ENCODE measurements at places on chromosomes 4 and X.

DNA sequence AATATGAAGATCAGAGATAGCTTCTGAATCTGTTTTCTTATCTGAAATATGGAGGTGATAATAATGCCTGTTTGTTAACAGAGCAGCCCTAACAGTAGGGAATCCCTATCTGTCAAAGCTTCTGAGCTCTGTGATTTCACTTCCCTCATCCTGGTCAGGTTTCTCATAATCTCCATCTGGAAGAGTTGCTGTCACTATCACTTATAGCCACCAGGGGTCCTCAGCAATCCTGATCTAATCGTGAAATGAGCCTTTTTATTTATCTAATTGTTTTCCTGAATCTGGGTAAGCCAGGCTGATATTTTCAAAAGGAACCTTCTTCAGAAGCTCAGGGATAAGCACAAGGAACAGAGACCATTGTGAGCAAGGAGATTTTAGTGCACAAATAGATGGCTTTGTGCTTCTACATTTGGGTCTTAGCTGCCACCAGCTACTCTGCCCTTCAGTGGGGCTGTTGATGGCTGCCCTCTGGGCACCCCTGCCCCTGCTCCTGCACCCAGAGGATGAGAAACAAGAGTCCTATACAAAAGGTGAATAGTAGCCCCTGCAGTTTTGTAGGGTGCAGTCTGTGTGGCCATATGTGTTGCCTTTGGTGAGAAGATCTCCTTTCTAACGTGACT, 196.4 kb upstream of the RADX start:
- DNase-seq = peak; percentile 62

GRCh38 chr4:1933700-1934099, 62.5 kb downstream of the NSD2 start:
- DNase-seq = no peak

DNA sequence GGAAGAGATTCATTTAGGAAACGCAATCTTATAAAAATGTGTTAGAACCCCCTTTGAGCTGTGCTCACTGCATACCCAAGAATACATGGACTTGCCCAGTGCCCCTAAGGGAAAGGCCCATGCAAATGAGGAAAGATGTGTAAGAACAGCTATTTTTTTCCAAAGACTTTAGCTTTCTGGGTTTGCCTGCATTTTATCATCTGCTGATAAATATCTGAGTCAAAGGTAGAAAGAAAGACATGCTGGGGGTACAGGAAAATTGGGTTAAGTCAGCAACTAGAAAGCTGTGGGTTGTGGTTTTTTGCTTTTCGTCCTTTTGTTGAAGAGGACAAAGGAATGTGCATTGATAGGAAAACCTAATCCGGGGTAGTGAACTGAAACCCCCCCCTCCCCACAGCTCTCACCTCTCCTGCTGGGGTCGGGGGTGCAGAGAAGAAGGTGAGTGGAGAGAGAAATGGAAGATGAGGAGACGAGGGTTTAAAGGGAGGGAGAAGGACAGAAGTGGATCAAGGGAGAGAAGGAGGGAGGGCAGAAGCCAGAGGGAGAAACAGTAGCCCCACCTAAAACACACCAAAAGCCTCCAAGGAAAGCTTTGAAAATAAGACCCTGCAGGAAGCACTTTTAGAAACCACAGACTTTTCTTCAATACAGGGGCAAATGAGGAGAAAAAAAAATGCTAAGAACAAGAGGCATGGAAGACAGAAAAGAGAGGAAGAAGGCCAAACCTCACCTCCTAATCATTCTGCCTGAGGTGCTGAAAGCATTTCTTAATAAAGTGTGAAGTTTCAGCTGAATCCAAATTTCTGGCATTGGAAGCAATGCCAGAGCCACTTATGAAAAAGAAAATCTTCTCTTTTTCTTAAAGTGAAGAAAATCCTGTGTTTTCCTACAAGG, 49.3 kb downstream of the KDR start:
- DNase-seq = no peak

GRCh38 chrX:12997906-12998687, 23.2 kb downstream of the TMSB4X start:
- DNase-seq = no peak

- no peak for DNase-seq
These were observed 210.7 kb downstream of the PRR32 start for GRCh38 chrX:127030016-127030748.

DNA sequence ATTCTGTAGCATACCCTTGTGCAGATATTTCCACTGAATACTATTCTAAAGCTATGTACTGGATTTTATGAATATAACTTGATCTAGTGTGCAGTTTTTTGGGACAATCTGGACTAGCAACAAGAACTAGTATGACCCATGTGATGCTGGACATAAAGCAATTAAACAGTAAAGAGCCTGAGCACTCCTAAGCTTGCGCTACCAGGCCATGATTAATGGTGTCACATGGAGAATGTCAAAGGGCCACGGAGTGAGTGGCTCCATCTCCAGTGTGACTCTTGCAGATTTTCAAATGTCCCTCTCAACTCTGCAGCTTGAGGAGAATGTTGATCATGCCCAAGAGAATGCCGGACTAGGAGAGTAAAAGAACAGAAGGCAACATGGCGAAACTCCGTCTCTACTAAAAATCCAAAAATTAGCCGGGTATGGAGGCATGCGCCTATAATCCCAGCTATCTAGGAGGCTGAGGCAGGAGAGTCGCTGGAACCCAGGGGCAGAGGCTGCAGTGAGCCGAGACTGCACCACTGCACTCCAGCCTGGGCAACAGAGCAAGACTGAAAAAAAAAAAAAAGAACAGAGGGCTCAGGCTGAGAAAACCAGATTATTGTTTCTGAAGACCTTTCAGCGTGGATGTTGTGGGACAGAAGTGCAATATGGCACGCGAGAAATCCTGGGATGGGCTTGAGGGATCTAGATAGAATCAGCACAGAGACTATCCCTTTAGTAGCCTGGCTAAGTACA, 45.0 kb downstream of the TIGD2 start:
- no peak for DNase-seq

GRCh38 chr4:111013846-111014245, 391.0 kb upstream of the PITX2 start:
- no peak for DNase-seq

DNA sequence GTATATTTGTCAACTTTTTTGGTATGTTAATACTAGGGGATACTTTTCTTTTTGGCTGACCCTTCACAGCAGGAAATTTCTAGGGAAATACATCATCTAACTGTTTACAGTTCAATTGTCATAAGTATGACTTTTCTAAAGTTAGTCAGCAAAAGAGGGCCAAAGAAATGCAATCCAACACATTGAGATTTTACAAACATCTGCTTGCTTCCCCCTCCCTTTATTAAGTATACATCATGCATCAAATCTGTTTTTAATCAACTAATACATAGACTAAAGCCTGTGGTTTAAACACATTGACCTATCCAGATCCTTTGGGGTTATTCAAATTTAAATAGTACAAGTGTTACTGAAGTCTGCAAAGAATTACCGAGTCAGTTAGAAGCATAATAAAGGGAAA, 93.9 kb downstream of the MID1 start:
- no peak for DNase-seq

- no peak for DNase-seq
These were observed 106.3 kb downstream of the USP46 start for GRCh38 chr4:52552778-52553177.

- no peak for DNase-seq
These were observed 132.9 kb upstream of the BCOR start for GRCh38 chrX:40230646-40231045.

- no peak for DNase-seq
These were observed 108.4 kb upstream of the BMP2K start for GRCh38 chr4:78667764-78668163.

- no peak for DNase-seq
These were observed 121.6 kb upstream of the FAT1 start for GRCh38 chr4:186845137-186845842.

DNA sequence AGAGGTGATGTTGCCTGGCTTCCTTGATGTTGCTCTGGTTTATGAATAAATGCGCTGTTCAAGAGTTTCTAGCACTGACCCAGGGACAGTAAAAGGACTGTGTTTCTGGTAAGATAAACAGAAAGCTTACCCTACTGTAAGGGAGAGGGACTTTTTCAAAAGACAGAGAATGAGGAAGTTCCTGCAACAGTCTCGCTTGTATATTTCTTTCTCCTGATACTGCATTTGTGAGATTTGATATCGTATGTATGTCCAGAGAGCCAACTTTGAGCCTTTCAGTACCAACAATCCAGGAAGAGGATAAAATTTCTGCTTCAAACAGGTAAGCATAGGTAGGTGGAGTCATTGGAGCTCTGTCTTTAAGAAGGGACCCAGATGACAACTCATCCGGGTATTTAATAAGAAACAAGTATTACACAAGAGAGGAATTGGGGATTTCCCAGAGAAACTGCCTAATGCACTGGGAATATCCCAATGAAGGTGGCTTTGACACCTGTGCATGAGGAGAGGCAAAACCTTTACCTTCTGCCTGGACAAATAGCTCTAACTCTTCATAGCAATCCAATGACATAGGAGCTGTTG, 773 bp downstream of the DAPP1 start:
- DNase-seq = no peak

DNA sequence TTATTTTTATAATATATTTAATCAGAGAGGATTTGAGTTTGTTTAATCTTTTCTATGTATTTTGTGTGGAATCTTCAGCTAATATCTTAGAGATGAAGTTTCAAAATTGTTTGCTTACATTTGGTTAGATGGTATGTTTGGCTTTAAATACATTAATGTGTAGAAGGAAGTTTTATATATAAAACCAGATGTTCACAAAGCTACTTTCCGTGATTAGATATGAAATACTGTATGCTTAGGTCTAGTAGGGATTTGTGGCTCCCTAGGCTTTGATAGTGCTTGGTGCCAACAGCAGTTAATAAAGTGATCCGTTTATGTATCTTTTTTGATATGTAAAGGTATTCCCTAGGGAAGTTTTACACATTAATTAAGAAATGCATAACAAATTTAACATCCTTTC, 223.0 kb downstream of the ARHGAP10 start:
- no peak for DNase-seq

DNA sequence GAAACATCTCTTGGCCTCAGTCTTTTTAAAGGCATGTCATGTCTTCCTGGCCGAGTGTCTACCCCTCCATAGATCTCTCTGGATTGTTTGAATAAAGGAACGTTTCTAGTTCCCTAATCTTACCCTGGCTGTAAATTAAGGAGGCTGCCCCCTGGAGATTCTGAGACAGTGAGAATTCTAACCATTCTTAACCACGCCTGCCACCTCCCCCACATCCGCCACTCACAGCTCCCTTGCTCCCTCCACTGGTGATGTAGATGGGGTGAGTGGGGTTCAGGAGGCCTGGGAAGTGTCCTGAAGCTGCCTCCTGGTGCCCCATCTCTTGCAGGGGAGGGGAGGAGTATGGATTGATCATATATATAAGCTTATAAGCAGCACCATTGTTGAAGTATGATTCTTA, 48.0 kb upstream of the TRIM2 start:
- no peak for DNase-seq

- DNase-seq = no peak
These were observed 306.3 kb downstream of the ANK2 start for GRCh38 chr4:113355550-113356371.

DNA sequence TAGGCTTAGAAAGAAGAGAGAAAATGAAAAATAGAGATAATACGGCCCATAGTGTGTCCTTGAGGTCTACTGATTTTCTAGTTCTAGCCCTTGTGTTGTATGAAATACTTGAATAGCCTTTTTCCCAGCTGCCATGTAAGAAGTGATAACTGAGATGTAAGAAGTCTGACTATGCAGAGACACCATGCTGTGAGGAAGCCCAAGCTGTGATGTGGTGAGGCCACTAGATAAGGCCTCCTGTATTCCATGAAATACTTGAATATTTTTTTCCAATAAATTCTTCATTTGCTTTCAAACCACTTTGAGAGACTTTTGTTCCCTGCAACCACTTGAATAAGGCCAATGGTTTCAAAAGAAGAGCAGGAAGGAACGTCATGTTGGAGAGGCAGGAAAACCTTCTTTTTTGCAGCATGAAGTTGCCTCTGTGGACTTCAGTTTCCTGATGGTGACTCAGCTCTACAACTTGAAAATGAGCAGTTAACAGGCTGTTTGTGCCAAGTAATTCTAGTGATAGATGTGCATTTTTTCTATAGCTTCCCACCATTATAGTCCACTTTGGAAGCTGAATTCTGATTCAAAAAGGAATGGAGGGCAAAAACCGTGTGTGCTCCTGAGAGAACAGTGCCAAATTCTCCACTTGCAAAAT, 25.5 kb upstream of the FAM9C start:
- no peak for DNase-seq

DNA sequence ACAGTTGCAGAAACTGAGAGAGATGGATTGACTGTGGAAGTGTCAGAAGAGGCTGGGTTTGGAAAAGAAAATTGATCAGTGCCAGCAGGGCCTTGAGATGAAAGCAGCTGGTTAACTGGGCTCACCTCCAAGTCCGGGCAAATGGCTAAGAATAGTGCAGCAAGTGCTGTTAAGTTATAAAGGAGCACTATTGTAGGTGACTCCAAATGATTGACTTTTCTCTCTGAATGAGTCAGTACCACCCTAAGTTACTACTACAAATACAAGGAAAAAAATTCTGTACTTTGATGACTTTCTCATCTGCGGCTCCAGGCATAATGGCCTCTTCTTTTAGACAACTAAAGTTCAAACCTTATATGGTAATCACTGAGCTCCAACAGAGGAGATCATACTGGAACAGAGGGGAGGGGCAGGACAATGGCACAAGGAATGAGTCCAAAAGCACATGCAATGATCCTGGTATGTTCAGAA, 733.4 kb upstream of the INTU start:
- no peak for DNase-seq

GRCh38 chr4:108884596-108884995, 121.7 kb upstream of the ETNPPL start:
- DNase-seq = no peak

DNA sequence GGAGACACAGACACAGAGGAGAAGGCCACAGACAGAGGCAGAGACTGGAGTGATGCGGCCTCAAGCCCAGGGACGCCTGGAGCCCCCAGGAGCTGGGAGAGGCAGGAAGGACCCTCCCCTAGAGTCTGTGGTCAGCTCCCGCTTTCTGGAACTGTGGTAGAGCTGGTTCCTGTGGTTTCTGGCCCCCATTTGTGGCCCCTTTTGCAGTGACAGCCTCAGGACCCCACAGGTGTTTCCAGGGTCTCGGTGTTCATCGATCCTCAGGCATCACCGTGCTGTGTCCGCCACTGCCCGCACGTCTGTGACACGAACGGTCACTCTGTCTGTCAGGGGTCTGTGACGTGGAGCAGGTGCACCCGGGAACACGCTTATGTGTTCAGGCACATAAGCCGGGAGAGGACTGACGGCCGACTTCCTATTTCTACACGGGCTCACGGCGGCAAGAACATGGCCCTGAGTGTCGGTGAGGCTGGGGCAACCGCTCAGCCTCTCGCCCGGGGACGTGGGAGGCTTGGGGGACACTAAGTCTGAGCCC, 7.9 kb downstream of the GTPBP6 start:
- no peak for DNase-seq

DNA sequence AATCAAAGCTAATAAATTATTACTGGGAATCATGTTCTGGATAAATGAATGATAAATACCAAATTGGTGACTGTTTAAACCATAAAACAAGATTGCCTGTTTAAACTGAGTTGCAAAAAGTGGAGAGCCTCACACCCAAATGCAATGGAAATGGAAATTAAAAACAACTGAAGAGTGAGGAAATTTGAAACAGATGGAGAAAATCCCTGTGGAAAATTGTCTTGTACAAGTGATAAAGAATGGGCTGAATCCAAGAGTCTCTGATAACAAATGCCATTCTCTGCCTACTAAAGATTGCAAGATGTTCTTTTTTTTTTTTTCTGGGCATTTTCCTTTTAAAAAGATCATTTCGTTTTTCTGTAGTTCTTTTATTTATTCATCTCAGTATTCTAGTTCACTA, 426.3 kb downstream of the NLGN4X start:
- no peak for DNase-seq
